ENCODE measurements at places on chromosomes 4 and X.
A peak's percentile ranks its signal among the peaks of the same experiment; 100 is the strongest.

GRCh38 chrX:55342533-55343501 is 78.1 kb upstream of the PAGE3 start:
- DNase-seq, result no peak

GRCh38 chr4:94472056-94472826 is 20.5 kb downstream of the PDLIM5 start:
- no peak for DNase-seq

DNA sequence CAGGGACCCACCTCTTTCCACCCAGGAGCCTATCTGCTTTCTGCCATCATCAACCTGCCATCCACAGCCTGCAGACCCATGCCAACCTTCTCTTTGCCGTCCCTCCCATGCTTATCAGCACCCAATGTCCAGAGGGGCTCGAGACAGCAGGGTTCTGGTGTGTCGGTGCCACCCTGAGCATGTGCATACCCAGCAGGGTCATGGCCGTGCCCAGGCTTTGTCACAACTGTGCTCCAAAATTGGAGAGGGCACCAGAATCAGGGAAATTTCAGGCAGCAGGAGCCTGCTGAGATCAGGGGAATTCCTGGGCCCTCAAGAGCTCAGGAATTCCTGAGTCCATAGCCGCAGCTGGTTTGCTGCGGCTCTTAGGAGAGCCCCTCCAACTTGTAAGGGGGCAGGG is 330.6 kb downstream of the CCSER1 start:
- DNase-seq, result no peak

DNA sequence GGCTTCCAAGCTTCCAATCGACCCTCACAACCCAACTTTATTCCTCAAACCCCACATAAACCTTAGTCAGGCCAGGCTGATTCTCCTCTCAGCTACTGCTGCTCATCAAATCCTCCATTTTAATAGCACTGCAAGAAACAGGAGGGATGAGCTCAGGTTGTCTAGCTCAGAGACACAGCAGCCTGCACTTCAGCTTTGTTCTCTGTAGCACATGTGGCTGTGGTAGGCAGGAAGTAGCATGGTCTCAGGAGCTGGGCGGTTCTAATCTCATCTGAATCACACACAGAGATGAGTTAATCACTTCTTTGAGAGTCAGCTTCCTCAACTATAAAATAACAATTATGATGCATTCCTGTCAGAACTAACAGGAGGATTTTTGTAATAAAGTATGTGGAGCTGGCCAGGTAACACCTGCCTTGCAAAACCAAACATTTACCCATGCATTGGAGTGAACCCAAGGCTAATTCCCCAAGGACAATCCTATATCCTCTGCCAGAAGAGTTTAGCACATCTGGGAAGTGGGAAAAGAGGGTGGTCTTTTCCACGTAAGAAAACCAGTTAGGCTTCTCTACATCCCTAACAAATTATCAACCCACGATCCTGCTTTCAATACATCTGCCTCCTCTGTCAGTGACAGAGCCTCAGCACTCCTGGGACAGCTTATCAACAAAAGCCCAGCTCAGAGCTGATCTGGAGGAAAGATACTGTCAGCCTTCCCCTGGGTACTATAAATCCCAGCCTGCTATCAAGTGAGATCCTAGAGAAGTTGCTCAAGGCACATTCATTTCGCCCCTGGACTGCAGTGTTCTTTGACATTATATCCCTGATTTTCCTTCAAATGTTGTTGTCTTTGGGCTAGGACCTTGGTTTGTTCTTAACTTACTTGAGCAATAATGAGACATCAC is 32.8 kb downstream of the ELOVL6 start:
- DNase-seq, result peak; percentile 9

- no peak for DNase-seq
These were observed 175.2 kb upstream of the TET2 start for GRCh38 chr4:104971462-104971861.

DNA sequence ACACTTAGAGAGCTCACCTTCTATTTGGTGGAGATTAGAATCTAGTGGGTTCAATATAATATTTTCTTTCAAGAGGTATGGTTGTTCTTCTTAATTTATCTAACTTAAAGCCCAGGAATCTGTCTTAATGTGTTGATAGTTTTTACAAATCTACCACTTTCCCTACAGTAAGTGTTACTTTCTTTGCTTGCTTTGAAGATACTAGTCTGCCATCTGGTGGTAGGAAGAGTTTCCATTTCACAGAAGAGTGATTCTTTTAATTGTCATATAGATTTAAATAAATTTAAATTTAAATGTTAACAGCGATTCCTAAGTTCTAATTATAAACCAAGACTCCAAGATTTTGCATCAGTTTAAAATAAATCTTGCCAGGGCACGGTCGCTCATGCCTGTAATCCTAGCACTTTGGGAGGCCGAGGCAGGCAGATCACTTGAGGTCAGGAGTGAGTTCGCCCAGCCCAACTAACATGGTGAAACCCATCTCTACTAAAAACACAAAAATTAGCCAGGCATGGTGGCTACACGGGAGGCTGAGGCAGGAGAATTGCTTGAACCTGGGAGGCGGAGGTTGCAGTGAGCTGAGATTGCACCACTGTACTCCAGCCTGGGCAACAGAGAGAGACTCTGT is 43.5 kb downstream of the NUDT9 start:
- no peak for DNase-seq

GRCh38 chr4:62914758-62915157 is 1494.5 kb downstream of the TECRL start:
- no peak for DNase-seq

GRCh38 chrX:78131117-78131516 is 8.3 kb downstream of the TAF9B start:
- no peak for DNase-seq
